Cardiac muscle cell (in vitro differentiated cells and primary cell): ENCODE measurements at places on chromosomes 7 and 10.

DNA sequence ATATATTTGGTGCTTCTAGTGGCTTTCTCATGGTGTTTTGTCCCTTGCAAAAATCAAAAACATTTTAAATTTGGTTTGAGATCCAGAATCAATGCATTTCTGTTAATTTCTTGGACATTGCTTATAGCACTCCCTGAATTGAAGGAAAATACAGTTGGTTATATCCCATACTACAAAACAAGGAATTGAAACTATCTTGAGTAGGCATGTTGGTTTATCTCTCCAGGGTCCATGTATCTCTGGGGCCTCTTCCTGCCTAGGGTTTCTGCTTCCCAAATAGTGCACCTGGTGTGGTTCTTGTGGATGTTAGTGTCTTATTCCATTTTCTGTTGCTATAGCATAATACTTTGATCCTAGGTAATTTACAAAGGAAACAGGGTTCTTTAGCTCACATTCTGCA, 212.4 kb downstream of the CAMK1D start:
- no peak for DNase-seq

DNA sequence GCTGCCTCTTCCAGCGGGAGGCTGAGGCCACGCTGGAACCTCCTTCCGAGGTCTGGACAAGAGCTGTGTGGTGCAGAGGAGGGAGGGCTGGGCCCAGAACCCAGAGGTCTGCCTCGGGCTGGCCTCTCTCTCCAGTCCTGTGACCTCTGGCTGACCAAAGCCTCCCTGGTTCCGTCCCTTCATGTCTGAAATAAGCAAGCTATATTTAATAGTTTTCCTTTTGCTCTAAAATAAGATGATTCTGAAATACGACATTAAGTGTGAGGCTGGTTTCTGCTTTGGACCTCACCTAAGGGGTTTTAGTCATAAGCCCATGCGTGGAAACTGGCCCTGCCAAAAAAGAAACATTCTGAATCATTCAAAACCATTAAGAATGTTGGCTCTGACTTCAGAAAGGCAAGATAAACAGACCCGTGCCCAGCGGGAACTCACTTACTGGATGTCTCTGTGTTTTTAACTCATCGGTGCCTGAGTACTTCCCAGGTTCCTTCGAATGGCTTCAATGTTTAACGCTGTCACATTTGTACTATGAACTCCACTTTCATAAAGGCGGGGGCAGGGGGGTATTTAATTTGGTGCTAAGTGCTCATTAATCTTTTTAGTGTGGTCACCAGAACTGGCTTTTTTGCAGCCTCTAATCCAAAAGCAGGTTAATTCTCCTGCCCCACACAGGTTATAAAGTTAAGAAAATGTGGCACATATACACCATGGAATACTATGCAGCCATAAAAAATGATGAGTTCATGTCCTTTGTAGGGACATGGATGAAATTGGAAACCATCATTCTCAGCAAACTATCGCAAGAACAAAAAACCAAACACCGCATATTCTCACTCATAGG, 157.5 kb upstream of the KLF14 start:
- peak; percentile 95 for DNase-seq

DNA sequence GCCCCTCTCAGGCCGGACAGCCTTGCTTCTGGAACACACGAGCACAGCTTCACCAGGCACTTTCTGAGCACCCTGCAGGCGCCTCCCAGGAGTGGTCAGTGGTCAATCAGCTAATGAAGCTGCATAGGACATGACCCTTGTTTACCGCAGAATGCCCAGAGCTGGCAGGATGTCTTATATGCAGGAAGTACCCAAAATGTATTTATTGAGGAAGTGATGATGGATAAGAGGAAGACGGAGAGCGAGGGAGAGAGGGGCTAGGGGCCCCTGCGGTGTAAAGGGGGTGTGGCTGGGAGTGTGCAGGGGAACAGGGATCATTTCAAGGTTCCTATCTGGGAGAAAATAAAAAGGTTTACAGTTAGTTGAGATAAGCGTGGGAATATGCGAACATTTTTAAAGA, 3.3 kb downstream of the CYP2E1 start:
- no peak for DNase-seq

GRCh38 chr7:138001529-138002095, at the start of gene CREB3L2:
Gene CREB3L2 (minus strand): TSS chr7:138002086. CDS start chr7:138001705, 381 bp downstream.
- DNase-seq, result peak; percentile 92

DNA sequence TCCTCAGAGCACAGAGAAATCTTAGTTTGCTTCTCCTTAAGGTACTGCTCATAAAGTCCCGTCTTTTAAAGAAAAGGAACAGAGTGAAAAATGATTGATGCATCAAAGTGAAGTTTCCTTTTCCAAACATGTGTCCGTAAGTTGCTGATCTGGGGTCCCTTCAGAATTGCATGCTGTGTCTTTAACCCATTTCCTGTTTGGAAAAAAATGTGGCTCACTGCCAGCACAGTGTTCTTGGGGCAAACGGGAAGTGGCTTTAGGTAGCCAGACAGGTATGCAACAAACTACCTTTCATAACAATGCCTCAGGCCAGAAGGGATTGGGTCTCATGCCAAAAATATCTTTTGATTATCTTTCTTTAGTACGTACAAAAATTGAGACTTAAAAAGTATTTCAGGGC, 50.9 kb downstream of the TFAM start:
- DNase-seq, result no peak

- DNase-seq, result peak; percentile 45
Measured at GRCh38 chr10:109978481-109978880, 29.3 kb upstream of the ADD3 start.

DNA sequence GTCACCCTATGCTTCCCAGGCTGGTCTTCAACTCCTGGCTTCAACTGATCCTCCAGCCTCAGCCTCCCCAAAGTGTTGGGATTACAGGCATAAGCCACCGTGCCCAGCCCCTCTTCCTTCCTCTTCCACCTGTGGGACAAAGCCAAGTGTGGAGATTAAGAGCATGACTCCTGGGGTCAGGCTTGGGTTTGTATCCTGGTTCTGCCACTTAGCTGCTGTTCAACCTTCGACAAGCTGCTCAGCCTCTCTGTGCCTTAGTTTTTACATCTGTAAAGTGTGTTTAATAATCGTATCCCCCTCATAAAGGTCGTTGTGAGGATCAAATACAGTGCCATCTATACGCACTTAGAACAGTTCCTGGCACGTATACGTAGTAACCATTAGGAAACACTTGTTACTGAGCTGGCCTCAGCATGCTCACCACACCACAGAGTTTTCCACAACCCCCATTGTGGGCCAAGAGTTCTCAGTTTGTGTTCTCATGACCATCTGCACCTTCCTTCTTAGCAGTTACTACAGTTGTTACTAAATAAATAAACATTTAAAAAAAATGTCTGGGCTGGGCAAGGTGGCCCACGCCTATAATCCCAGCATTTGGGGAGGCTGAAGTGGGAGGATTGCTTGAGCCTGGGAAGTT, 140.5 kb upstream of the BTBD16 start:
- no peak for DNase-seq

DNA sequence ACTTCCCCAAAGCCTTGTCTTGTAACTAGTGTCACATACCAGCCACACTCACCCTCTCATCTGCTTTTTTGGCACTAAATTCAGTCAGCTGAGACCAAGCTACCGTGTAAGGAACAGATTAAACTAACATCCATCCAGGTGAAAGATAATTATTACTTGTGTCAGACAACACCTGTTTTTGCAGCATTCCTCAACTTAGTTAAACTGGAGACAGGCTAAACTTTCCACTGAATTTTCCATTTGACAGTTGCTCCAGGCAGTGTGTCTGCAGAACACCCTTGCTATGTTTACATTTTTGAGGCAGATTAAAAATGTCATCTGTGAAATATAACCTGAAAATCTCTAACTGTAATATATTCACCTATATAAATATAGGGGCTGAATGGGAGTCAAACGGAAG, 73.6 kb downstream of the CYP26A1 start:
- DNase-seq, result no peak

- no peak for DNase-seq
Measured at GRCh38 chr10:132293813-132294520, 13.8 kb downstream of the STK32C start.
